Mucosa of gallbladder (tissue), 1 donor: ENCODE measurements at places on chromosomes 11 and 22. TPM values are rescaled to one million over a fixed set of nuclear protein-coding genes. Genes with fewer than 3 reads are reported as not detected.

DNA sequence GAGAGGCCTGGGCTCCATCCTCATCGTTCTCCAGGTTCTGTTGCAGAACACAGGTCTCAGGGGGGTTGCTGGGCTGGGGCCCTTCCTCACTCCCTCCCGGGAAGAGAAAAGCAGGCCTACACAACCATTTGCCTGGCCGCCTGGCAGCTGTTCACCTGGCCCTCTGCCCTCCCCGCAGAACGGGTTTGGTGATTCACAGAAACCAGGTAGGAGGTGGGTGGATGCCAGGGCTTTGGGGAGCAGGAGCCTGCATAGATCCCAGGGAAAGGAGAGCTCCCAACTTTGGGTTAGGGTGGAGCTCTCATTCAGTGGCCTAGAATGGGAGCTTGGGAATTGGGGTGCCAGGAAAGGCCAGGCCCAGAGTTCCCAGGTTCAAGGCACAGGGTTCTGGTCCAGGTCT is 995 bp downstream of the TMEM134 start:
- peak; percentile 80 for DNase-seq

- no peak for DNase-seq
Measured at GRCh38 chr11:3344327-3345174, 34.4 kb downstream of the ZNF195 start.

Gene DAGLA
- total RNA-seq: 10.6 TPM

DNA sequence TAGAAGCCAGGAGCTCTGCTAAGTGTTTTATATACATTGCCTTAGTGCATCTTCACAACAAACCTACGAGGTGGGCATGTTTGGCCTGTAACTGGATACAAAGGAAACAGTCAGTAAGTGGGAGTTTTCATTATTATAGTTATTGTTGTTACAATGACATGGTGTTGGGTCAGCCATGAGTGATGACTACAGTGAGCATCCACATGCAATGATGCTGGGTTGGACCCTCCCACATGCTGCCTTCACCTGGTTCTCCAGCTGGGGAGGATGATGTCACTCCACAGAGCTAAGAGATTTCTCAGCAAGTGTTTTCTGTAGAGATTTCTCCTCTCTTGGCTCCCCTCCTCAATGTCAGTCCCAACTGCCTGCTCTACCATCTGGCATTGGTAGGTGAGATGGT is 59.3 kb downstream of the EHF start:
- no peak for DNase-seq

GRCh38 chr11:65571940-65572339 is 398 bp upstream of the FAM89B start:
- no peak for DNase-seq

- no peak for DNase-seq
Measured at GRCh38 chr22:43901976-43902643, 10.3 kb upstream of the PNPLA5 start.

DNA sequence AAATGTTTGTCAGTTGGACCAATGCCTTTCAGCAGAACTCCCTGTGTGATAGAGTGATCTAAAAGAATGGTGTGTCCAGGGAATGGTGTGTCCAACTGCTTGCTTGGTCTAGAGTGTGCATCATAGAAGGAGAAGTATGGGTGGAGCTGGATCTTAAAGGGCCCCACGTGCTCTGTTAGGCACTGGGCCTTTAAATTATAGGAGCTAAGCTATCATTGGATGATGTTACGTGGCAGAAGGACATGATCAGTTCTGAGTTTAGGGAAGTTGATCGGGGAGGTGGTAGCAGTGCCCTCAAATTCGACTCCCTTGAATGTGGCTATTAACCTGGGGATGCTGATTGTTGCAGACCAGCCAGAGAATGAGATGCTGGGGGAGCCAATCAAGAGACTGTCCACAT is 16.4 kb downstream of the STX3 start:
- DNase-seq: no peak

- DNase-seq: no peak
Measured at GRCh38 chr22:17143826-17144225, 15.3 kb downstream of the HDHD5 start.

DNA sequence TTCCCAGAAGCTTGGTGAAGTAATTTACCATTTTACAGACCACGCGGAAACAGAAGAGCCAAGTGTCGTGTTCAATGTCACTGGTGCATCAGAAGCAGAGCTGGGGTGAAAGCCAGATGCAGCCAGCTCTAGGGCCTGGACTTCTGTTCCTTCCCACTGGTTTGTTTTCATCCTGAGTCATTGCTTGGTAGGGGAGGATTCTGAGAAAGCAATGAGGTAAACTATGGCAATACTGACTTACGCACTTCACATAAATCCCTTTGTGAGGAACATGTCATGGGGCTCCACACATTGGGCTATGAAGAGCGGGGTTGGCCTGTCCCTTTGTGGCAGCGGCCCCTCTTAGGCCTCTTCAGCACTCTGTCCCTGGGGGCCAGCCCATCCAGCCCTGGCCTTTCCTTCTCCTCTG is 52.4 kb upstream of the RBFOX2 start:
- DNase-seq: peak; percentile 14

GRCh38 chr11:67320011-67320410 is 16.7 kb downstream of the SSH3 start:
- no peak for DNase-seq

DNA sequence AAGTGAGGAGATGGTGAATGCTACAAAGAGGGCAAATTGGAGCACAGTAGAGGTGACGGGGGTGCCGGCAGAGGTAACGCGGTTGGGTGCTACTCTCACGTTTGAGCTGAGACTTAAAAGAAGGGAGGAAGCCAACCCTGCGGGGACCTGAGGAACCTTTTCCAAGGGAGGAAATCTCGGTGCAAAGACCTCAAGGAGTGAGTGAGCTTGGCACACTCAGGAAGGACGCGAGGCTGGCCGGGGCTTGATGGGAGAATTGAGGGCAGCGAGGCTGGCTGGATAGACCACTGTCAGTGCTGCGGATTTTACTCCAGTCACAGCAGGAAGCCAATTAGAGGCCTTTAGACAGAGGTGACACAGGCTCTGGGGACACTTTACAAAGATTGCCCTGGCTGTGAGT is 25.0 kb downstream of the TSKU start:
- DNase-seq: no peak

DNA sequence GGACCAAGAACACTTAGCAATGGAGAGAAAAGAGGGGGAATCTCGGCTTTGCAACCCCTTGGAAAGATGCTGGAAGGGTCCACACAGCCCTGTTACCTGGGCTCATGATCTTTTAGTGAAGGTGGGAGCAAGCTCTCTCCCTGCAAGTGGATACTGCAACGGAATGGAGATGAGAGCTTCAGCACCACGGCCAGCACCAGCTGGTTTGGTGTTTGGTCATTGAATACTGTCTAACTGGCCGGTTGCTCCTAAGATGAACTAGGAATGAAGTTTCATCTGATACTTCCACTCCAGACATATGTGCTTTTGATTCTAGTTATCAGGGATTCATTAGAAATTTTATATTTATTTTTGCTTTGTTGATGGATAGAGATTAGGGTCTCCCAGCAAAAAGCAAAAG is 16.3 kb downstream of the HTR3A start:
- DNase-seq: peak; percentile 27

Gene INPPL1
- total RNA-seq: 225 TPM

DNA sequence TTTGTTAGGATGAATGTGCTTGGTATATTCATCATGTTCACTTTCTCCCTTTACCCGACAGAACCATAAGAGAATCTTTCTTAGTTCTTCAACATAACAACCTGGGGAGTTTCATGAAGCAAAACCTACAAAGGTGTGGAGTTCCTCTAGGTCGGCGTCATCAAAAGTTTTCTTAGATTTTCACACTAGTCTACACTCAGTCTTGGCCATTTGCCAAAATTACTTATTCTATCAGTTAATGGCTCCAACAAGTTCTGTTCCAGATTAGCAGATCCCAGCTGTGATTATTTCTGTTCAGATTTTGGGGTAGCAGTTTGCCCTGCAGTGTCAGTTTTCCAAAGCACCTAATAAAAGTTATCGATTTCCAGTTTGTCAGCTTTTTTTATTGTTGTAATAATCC is 935.8 kb upstream of the RAG2 start:
- DNase-seq: no peak

Gene APOA1
- 23.3 TPM for total RNA-seq

DNA sequence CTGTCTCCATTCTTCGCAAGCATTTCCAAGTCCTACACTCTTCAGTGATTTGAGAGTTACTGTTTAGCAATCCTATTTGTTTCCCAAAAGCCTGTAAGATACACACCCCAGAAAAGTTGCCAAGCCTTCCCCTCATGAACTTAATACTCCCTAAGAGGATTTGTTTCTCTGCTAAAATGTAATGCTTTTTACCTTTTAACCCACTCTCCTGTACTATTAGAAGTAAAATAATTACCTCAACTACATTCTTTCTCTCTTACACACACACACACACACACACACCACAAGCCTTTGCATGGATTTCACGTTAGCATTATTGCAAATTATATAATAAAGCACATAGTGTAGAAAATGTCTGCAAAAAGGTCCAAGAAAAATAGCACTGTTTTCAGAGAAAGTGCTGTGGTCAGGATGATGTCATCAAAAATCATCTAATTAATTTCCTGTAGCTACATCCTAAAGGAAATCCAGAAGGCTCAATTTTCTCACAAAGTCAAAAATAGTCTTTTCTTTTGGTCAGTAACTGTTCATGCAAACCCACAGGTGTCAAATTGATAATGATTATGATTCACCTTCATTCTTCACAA is 364.1 kb upstream of the PITPNB start:
- DNase-seq: no peak

DNA sequence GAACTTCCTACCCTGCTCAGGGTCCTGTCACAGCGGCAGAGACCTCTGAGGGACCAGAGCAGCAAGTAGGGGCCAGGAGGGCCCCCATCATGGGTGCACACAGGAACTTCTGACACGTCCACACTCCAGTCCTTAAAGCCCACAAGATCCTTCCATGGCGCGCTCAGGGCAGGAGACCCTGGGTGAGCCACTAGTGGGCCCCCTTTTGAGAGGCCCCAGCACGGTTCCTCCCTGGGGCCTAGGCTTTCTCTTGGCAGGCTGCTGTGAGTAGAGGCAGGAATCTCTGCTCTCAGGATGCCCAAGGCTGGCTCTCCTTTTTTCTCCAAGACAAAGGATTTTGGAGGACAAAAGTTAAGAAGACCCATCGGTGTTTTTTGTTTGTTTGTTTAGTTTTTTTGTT is 22.4 kb downstream of the RPS6KA4 start:
- DNase-seq: no peak

DNA sequence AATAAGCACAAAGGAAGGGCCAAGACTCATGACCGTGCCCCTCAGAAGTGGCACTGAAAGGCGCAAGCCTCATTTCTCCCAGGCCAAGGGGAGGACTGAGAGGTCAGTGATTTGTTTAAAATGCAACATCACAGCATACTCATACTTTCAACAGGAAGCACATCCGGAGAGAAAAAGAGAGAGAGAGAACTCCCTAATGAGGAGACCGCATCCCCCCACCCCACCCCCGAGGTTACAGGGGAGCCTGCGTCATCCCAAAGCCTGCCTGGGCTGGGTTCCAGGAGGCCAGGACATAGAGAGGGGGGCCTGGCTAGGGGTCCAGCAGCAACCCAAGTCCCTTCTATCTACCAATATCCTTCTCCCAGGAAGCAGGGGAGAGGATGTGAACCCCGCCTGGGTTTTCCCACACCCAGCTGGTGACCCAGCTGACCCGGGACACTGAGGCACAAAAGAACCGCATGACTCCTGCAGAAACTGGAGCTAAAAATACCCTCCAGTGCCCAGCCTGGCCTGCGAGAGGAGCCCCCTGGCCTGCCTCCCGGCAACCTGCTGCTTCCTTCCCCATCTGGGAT is 3.8 kb downstream of the CSNK1E start:
- peak; percentile 57 for DNase-seq

GRCh38 chr11:87355596-87355995 is 317.9 kb downstream of the TMEM135 start:
- no peak for DNase-seq

Gene OR2AG1
- not detected for total RNA-seq

GRCh38 chr22:42960531-42961399 is 54.2 kb downstream of the PACSIN2 start:
- no peak for DNase-seq

DNA sequence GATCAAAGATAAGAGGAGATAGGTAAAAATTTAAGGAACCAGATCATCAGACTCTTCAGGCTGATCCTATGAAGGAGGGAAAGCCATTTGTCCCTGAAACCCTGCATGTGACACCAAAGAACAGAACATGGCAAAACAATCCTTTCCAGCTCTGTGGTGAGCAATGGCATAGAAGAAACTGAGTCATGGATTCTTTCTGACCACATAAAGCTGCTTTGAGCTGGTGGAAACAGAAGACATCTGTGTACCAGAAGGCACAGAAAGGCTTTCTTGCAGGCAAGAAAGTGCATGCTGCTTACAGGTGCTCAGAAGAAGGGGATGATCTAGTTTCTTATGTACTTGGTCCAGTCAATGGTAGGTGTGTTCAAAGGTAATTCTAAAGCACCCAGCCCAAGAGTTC is 45.0 kb upstream of the APOA1 start:
- DNase-seq: no peak

Gene BRSK2
- total RNA-seq: 3.3 TPM
